ENCODE measurements at places on chromosomes 13 and 19.

DNA sequence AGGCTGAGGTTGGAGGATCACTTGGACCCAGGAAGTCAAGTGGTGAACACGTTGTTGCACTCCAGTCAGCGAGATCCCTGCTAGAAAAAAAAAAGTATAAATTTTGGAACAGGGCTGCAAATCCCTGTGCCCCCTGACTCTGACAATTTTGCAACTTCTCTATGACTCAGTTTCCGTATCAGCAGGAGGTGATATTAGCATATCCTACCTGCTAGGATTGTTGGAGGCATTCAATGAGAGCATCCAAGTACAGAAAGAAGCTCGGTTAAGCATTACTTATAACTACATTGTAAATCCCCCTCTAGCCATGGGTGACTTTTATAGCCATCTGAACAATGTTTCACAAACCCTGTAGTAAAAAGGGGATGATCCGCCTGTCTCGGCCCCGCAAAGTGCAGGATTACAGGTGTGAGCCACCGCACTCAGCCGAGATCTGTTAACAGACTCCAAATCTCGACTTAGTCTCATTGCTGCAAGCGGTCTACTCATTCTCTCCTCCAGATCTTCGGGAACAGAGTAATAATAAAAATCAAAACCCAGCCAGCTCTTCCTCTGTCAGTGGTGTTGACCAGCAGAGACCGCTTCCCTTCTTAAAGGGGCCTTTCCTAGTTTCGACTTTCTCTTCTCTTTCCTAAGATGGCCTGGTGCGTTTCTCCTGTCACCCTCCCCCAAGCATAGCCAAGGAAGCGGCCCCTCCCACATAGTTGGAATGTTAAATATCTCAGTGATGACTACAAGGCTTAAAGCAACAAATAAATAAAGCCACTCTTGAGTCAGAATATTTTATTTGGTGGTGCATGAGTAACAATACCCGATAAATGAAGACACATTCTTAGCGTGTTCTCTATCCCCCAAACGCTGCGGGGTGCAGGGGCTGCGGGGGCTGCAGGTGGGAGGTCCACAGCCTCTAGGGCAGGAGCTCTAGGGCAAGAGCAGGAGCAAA, 10.3 kb upstream of the BICRA start:
- DNase-seq: no peak

GRCh38 chr13:104694397-104694796, 1628.2 kb upstream of the SLC10A2 start:
- DNase-seq: no peak

DNA sequence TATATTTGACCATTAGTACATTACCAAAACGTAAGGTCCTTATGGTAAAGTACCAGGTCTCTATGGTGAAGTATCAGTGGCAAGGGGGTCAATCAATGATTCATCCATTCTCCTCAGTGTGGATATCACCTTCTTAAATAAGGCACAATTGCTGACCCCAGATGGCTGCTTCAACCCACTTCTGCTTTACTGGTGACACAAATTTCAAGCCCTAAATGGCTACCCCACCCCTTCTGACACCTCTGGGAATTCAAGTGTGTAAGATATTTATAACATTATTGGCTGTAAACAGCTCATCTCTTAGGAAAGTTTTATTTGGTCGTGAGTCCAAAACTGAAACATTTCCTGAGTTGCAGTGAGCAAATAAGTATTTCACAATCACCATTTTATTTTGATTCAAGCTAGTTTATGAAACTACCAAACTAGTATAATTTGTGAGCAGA, 7.9 kb upstream of the WBP4 start:
- no peak for DNase-seq

- no peak for DNase-seq
These were observed 70.1 kb downstream of the RASA3 start for GRCh38 chr13:114062341-114062740.

- DNase-seq: no peak
These were observed 100.0 kb downstream of the GADD45B start for GRCh38 chr19:2575734-2576481.

GRCh38 chr19:58001895-58002369, 688 bp downstream of the ZNF606 start:
- DNase-seq: no peak

DNA sequence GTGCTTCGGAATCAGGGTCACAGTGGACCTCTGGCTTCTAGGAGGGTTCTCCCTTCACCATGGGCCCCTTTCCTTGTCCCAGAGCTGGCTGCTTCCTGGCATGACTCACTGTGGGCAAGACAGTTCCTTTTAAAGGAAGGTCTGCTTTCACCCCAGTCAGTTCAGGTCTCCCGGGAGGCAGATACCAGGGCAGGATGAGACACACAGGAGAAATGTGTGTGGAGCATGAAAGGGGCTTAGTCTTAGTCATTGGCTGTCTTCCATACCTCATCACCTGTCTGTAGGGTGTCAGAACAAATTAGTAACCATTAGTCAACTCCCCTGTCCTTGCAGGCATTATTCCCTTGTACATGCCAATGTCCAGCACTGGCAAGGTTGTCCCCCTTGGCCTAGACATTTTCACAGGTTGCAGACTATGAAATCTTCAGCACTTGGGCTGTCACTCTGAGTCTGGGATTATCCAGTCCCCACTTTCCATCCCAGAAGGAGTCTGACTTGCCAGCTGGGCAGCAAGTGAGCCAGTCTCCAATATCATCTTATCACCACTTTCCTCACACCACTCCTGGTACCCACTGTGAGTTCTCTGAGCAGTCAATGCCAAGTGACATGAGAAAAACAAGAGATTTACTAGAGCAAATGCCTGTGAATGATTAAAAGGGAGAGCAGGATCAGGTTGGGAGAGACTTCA, 76.8 kb upstream of the MEDAG start:
- DNase-seq: no peak

DNA sequence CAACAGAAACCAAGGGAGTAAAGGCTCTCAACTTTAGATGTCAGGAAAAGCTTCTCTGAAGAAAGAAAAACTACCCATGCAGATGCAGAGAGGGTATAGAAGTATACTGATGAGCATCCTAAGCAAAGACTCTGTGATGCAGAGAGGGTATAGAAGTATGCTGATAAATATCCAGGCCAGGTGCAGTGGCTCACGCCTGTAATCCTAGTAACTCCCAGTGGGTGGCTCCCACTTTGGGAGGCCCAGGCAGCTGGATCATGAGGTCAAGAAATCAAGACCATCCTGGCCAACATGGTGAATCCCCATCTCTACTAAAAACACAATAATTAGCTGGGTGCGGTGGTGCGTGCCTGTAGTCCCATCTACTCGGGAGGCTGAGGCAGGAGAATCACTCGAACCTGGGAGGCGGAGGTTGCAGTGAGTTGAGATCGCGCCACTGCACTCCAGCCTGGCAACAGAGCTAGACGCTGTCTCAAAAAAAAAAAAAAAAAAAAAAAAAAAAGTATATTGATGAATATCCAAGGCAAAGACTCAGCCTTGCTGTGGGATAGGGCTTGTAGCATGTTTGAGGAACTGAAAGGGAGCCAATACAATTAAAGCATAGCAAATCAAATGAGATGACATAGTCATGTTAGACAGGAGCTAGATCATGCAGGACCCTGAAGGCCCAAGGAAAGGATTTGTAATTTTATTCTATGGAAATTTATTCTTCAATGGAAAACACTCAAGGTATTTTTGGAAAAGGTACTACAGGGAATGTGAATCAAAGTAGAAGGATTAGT, 14.9 kb downstream of the UBL3 start:
- DNase-seq: no peak
